Aorta (tissue), 5 donors: ENCODE measurements at places on chromosomes 7 and 10. TPM values are rescaled to one million over a fixed set of nuclear protein-coding genes. Genes with fewer than 3 reads are reported as not detected.
A peak's percentile ranks its signal among the peaks of the same experiment; 100 is the strongest.

GRCh38 chr7:150754951-150755350 lies 17.7 kb downstream of the GIMAP5 start:
- H3K27me3 ChIP-seq, result no peaks in the 10 kb centered on the region
- no peaks in the 10 kb centered on the region for H3K4me1 ChIP-seq
- H3K4me3 ChIP-seq, result no peak overlapping the region
- H3K27ac ChIP-seq, result no peak overlapping the region
- no peaks in the 10 kb centered on the region for H3K36me3 ChIP-seq

GRCh38 chr10:3220853-3221252 lies 48.3 kb upstream of the PITRM1 start:
- DNase-seq, result no peak
- H3K4me1 ChIP-seq, result no peaks in the 10 kb centered on the region
- H3K36me3 ChIP-seq, result no peaks in the 10 kb centered on the region
- no peak overlapping the region for H3K27ac ChIP-seq
- no peaks in the 10 kb centered on the region for H3K27me3 ChIP-seq

Gene RADIL
- total RNA-seq, result 11.0 TPM

- H3K4me1 ChIP-seq, result no peaks in the 10 kb centered on the region
- peak overlapping the region; percentile 4 for H3K27ac ChIP-seq
- H3K4me3 ChIP-seq, result no peak overlapping the region
- H3K36me3 ChIP-seq, result no peaks in the 10 kb centered on the region
- no peak for DNase-seq
Observed at GRCh38 chr10:79400146-79401004, 45.0 kb downstream of the ZCCHC24 start.
